ENCODE measurements at places on chromosomes 1 and 21.

GRCh38 chr1:204588826-204589225 lies 72.6 kb downstream of the MDM4 start:
- no peak for DNase-seq

GRCh38 chr1:158248771-158249170 lies 5.5 kb upstream of the CD1A start:
- DNase-seq, result no peak

DNA sequence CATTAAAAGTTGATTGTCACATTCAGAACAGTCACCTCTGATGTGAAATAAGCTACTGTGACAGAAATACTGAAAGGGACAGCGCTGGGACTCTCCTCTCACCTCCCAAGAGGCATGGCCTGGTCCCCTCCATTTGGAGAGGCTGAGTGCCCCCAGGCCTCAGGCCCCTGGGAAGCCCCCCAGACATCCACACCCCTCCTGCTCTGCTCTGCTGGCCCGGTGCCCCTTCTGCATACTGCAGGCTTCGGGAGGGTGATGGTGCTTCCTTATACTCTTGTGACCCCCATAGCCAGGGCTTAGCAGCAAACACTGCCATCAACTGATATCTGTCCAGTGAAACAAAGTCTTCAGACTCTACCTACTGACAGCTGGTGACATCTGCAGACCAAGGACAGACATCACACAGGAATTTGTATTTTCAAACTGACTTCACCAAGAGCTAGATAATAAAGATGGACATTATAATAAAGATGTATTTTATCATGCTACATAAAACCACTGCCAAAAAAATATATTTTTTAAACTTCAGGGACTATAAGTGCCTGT lies 36.9 kb downstream of the C2CD2 start:
- no peak for DNase-seq

DNA sequence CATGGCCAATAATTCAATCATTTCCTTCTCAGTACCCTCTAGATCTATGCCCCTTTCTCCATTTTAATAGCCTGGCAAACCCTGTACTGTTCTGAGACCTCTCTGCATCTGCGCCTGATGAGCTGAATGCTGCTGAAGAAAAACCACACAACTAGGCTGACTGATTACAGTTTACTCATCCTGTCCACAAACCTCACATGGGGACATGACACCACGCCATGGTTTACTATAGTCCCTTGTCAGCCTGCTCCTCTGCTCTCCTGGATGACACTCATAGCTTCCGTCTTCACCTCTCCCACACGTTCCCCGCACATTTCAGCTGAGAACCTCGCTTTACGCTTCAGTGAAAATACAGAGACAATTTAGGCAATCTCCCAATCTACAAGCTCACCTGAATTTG lies 59.7 kb downstream of the DESI2 start:
- no peak for DNase-seq

DNA sequence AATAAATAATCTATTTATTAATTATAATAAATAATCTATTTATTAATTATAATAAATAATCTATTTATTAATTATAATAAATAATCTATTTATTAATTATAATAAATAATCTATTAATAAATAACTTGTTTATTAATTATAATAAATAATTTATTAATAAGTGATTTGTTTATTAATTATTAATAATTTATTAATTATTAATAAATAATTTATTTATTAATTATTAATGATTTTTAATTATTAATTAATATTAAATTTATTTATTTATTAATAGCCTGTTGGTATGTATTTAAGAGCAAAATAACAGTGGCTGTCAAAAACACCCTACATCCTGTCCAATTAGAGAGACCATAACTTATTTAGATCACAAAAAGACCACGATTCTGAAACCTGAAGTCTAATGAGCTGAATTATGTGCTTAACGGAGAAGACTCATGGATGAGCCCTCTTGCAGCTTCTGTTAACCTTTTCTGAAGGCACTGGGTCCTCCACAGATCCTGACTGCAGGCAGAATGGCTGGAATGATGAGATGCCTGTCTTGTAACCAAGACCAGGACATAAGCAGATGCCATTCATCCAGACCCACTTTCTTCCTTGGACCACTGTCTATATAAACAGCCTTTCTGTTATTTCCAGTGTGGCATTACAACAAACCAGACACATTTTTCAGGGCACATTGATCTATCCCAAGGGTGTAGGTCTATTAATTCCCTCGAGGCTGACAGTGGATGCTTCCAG lies 134.2 kb downstream of the SETD4 start:
- no peak for DNase-seq

DNA sequence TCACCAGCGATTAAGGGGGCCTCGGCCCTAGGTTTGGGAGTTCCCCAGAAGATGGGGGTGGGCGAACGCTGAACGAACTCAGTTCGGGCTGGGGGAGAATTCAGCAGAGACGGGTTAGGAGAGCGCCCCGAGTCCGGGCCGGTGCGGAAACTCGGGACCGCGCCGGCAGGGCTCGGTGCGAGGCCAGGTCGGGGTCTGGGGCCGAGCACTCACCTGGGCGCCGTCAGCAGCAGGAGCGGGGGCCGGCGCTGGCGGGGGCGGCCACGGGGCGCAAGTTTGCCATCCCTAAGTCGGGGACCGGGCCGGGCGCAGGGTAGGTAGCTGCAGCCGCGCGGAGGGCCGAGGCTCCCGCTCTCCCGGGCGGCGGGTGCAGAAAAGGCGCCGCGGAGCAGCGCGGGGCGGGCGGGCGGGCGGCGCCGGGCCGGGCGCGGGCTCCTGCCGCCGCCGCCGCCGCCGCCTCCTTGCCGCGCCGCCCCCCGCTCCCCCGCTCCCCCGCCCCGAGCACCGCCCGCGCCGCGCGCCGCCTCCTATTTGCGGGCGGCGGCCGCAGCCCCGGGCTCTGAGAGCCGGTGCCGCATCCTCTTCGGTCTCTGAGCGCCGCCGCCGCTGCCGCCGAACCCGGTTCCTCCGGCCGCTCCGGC lies 349 bp downstream of the ADGRB2 start:
- no peak for DNase-seq

GRCh38 chr1:201754353-201754752 lies 74.6 kb upstream of the IPO9 start:
- DNase-seq, result no peak

GRCh38 chr1:934991-935750 lies 11.4 kb downstream of the SAMD11 start:
- DNase-seq, result no peak

- no peak for DNase-seq
Measured at GRCh38 chr1:67188137-67188536, 21.9 kb downstream of the IL23R start.

GRCh38 chr1:27884006-27884954 lies 11.9 kb downstream of the THEMIS2 start:
- no peak for DNase-seq

DNA sequence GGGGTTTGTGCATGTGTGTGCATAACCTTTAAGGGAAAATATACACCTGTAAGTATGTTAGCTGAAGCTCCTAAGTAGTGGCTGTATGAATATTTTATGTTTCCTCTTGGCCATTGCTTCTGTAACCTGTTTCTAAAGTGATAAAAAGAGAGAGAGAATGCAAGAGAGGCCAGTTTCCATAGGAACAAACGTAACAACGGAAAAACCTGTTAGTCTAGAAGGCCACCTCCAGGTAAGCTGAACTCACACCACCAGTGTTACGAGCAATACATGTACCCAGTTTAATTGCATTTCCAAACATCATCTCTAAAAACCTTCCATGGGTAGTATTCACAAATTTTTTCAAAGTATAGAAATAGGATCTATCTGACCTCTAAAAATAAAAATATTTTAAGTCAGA lies 63.1 kb downstream of the PLPPR4 start:
- DNase-seq, result no peak

GRCh38 chr1:60102267-60103061 lies 28.9 kb upstream of the C1orf87 start:
- DNase-seq, result no peak

GRCh38 chr1:118900643-118901440 lies 87.3 kb downstream of the TBX15 start:
- no peak for DNase-seq

DNA sequence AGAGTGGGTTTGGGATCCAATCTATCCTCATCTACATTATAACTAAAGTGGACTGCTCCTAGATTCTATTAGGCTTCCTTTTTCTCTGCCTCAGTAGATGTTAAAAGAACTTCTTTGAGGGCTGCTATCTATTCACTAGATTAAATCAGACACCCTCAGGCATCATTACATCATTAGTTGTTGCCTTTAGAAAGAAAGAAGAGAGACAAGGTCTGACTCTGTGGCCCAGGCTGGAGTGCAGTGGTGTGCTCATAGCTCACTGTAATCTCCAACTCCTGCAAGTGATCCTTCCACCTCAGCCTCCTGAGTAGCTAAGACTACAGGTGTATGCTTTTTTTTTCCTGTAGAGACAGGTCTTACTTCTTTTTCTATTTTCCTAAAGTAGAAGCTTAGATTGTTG lies 71.1 kb upstream of the EXO1 start:
- DNase-seq, result no peak

- no peak for DNase-seq
Measured at GRCh38 chr1:154006136-154006535, 15.6 kb downstream of the RPS27 start.

- no peak for DNase-seq
Measured at GRCh38 chr1:44250068-44250781, 37.0 kb downstream of the DMAP1 start.

DNA sequence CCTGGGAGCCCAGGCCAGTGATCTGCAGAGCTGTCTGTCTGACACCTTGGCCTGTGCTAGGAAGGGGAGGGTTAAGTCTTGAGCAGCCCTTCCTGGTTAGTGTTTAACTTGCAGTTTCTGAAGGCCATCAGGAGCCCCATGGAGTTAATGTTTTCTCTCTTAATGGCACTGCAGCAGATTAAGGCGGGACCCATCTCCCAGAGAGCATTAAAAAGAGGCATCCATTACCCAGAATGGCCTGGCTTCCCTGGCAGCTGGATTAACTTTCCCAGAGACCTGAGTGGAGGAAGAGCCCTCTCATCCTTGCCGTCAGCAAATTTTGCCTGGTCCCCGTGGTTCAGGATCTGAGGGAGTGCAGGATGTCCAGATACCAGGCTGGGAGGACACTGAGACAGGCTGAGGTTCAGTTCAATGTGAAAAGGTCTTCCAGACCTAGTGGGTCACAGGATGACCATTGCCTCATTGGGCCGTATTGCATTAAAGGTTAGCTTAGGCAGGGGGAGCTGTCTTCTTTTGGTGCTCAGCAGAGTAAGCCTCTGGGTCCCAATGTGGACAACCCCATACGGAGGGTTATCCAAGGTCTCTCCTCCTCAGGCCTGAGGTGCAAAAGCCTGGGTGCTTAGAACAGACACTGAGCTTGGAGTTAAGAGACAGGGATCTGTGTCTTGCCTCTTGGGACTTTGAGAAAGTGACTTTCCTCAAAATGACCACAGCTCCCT lies 522.6 kb downstream of the PTPRU start:
- DNase-seq, result no peak

DNA sequence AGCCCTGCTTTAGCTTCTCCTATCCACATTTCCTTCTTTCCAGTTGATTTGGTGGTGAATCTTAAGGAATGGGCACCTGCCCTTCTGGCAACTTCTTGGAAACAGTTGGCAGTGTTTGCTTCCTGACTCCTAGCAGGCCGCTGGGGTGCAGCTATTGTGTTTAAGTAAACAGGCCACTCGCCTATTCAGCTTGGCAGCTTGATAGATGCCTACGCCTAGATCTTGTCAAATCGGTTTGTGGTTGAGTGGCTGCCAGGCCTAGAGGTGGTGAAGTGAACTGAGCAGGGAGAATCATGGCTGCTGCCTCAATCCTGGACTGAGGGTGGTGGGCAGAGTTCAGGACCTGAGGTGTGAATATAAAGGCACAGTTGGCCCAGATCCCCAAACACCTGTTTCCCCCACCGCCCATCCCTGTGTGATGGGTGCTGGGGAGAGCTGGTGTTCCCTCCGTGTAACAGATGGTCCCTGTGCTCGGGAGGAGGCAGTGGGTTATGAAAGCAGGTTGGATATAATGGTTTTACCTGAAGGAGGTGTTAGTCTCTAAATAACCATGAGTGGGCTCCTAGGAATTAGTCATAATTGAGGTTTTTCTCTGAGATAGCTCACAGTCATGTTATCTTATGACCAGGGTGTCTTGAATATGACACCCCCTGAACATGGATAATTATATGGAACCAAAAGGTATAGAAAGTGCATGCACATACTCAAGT lies 940 bp upstream of the PLA2G2C start:
- DNase-seq, result no peak

DNA sequence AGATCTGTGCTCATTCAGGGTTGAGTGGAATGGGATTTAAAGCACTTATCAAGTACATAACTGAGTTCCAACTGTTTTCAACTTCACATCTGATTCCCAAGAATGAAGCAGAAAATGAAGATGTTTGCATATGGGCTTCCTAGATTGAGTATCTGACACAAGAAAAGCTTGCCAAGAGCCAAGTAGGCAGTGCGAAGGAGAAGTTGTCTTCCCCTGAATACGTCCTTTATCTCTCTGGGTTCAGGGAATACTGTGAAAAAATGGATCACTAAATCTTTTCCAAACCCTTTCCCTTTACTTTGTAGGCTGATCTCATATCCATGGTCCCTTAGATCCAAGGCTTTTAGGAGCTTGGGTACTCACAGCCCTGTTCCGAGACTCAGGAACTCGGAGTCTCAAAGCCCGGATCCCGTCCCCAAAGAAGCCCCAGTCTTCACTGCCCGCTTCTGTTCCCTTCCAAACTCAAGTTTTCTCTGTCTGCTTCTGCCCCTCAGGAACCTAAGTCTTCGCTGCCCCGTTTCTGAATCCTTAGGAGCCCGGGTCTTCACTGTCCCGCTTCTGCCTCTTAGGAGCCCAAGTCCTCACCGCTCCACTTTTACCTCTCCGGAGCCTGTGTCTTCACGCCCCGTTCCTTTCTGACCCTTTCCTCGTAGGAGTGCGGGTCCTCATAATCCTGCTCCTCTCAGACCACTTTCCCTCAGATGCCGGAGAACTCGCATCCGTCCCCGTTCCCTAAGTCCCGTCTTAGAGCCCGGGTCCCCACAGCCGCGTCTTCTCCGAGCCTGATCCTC lies 616 bp downstream of the TAF12 start:
- no peak for DNase-seq

GRCh38 chr1:181010789-181011188 lies 11.9 kb downstream of the STX6 start:
- no peak for DNase-seq

GRCh38 chr1:223845037-223845809 lies 524 bp downstream of the TP53BP2 start:
- DNase-seq, result no peak

GRCh38 chr1:171645553-171646248 lies 6.8 kb downstream of the MYOC start:
- DNase-seq, result no peak

DNA sequence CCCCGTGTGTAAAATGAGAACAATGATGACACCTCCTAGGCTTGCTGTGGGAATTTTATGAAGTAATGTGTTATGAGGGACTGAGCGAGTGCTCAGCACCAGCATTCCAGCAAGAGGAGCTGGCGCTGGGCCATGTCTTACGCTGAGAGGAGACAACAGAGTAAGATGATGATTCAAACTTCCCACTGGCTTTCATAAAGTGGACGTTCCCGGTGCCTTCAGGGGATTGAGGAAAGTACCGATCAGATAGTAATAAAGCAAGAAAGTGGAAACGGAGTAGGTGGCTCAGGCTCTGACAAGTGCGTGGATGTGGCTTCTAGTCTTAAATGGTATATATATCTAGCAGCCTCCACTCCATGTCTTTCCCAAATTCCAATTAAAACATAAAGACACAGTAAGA lies 23.8 kb downstream of the EPHA10 start:
- DNase-seq, result no peak
